Stimulated activated CD4-positive, alpha-beta T cell treated with anti-CD3 and anti-CD28 coated beads, Interleukin-15, amount 100 ng/mL, for 24 hours (primary cell): ENCODE measurements at places on chromosomes 1 and 21.

GRCh38 chr1:231969076-231969475, 342.5 kb downstream of the DISC1 start:
- no peak for DNase-seq

GRCh38 chr1:155181371-155182051, 7.9 kb downstream of the TRIM46 start:
- DNase-seq: no peak

- no peak for DNase-seq
These were observed 51.7 kb upstream of the TMEM51 start for GRCh38 chr1:15101801-15102200.

DNA sequence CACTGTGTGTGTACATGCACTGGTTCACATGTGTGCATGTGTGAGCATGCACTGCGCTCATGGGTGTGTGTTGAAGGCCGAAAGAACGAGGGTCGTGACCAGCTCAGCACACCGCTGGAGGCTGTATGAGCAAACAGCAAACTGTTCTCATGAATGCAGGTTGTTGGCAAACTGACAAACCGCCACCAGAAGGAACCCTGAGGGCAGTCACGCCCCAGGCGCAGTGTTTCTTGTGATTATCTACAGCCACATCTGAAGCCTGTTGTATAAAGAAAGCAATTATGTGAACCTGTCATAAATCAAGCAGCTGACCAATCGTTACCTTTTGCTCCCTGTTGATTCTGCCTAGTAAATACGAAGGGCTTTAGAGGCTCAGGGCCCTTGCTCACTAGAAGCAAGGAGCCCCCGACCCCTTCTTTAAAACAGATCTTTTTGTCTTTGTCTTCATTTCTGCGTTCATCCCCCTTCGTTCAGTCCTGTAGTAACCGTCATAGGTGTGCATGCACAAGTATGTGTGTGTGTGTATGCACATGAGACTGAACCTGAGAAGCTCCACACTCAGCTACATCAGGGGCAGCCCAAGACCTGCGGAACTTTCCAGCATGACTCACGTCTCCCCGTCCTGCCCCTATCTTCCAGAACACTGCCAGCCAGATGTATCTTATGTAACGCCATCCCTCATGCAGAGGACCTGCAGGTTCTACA, 16.8 kb upstream of the RIPK4 start:
- DNase-seq: peak; percentile 25

GRCh38 chr1:21256776-21257175, 33.5 kb downstream of the ECE1 start:
- DNase-seq: no peak
